ENCODE measurements at places on chromosomes 2 and 18.

DNA sequence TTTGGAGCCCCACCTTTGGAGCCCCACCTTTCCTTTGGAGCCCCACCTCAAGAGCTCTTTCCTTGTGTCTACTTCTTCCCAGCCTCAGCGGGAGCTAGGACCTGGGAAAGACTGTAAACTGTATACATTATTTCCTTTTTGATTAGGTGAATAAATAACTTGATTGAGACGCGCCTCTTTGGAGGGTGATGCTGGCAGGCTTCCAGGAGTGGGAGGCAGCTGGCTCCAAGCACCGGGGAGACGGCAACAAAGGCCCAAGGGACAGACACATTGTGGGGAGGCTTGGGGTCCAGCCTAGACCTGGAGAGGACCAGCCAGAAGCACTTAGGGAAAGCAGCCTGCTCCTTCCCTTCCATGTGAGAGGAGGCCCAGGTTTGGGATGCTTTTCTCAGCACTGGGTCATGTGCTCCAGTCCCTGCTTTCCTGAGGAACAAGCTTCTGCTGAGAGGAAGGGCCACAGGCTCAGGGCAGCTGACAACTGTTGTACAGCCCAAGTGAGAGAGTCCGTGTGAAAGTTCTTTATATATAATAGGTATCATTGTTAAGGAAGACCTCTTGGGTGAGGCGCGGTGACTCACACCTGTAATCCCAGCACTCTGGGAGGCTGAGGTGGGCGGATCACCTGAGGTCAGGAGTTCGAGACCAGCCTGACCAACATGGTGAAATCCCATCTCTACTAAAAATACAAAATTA is 297.2 kb upstream of the SLC14A2 start:
- no peak for DNase-seq

GRCh38 chr2:215697496-215697895 is 261.6 kb upstream of the FN1 start:
- no peak for DNase-seq

DNA sequence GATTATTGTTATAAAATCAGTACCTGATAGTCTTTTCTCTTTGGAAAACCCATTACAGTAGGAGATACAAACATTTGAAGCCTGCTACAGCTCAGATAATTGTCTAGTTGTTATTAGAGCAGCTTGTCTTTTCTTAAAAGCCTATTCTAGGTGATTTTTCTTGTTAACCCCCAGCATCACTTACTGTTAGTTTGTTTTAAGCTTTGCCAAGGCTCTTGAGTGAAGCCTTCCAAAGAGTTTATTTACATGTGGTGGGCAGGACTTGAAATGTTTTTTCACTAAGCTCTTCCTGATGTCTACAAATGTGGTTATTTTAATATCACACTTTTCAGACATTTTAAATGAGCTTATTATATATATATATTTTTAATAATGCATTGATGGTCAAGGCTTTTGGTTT is 791.3 kb downstream of the PLCL1 start:
- DNase-seq, result no peak

GRCh38 chr2:240858321-240858720 is 10.3 kb upstream of the AGXT start:
- no peak for DNase-seq

- DNase-seq, result no peak
Measured at GRCh38 chr2:190571686-190572085, 37.2 kb upstream of the NEMP2 start.

GRCh38 chr2:208136716-208137094 is 7.1 kb upstream of the CRYGC start:
- no peak for DNase-seq

DNA sequence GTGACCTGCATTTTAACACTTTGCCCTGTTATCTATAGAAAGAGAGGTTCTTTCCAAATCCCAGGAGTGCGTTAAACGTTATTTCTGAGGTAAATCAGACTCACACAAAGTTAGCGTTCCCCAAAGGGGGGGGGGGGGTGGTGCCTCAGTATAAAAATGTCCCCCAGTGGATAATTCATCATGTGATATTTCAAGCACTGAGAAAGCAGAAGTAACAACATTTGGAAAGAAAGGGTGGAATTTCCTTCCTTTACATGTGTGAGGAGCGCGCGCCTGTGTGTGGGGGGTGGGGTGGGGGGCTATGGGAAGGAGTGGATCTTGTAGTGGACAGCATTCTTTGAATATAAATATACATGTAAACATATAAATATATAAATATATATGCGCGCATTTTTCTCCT is 630.9 kb downstream of the NYAP2 start:
- DNase-seq, result no peak

DNA sequence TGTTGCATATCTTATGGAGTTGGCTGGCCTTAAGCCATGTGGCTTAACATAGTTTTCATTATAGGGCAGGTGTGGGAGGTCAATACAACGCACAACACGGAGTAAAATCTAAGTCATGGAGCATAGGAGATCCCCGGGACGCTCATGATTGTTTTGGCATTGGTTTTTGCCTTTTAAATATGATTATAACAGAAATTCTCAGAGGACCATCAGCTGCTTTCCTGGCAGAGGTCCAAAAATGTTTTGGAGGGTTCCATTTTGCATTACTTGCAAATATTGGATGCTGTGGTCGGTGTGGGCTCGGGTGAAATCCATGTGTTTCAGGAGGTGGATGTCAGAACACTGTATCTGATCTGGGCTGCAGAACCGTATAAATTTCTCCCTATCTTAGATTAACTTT is 3.4 kb downstream of the NCOA1 start:
- DNase-seq, result no peak

GRCh38 chr2:196601430-196602306 is 37.8 kb upstream of the CCDC150 start:
- DNase-seq, result no peak

DNA sequence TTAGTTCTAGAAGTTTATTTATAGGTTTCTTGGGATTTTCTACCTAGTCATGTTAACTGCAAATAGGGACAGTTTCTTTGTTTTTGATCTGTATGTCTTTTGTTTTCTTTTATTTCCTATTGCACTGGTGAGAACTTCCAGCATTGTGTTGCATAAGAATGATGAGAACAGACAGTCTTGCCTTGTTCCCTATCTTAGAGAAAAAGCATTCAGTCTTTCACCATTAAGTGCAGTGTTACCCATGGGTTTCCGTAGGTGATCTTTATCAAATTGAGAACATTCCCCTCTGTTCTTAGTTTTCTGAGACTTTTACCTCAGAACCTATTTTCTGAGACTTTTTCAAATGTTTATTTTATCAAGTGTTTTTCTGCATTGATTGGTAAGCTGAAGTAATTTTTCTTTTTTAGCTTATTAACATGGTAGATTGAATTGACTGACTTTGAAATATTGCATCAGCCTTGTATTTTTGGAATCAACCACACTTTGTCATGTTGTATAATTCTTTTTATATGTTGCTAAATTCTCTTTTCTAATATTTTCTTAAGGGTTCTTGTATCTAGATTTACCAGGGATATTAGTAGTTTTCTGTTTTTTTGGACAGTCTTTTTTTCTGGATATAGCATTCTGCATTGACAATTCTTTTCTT is 17.2 kb downstream of the MFSD6 start:
- no peak for DNase-seq

- DNase-seq, result no peak
Measured at GRCh38 chr2:54381293-54381692, 74.8 kb upstream of the SPTBN1 start.

DNA sequence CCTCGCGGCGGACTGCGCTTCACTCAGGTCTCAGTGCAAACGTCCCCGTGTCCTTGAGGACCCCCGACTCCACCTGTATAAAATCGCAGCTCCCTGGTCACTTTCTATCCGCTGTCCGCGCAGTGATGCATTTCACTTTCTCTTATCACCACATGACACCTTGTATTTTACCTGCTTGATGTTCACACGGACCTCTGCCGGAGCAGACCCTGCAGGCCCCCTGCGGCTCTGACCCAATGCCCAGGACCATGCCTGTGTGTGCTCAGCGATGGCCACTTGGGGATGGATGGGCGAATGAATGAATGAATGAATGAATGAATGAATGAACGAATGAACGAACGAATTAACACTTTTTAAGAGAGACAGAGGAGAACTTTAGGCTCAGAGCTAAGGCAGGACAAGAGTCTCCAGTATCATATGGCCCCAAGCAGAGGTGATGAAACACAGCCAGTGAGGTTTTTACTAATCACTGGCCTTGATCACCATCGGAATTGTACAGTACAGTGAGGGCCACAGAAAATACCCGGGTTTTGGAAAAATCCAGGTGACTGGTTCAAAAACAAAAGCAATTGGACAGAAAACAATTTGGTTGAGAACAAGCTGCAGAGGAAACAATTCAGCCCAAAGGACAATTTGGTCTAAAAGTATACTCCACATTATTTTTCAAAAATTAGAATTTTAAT is 12.3 kb downstream of the ASPRV1 start:
- DNase-seq, result no peak

- DNase-seq, result peak; percentile 77
Measured at GRCh38 chr2:71548646-71549425, 95.5 kb downstream of the DYSF start.

DNA sequence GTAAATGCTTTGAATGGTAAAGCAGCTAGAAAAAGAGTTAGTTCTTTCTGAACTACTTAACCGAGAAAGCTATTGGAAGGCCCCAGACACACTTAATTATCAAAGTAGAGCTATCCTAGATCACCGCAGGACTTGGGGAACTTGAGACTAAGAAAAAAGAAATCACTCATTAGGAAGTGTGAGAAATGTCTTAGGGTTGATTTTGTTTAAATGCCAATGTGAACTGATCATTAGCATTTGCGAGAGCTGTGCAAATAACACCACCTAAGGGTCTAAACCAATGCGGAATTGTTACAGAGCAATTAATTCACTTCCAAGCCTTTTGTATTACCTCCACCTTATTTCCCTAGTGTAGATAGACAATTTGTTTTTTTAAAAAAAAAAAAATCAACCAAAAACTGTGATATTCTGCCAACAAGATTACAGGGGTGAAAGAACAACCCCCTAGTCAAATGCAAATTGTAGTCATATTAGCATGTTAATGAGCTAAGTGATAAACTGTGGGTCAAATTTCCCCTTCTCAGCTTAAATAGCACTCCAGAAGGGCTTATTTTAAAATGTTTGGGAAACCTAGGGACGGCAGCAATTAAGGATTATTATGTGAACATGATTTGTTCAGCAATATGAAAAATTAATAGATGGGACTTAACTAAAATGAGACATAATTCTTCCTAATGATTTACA is 246.2 kb upstream of the STON1 start:
- no peak for DNase-seq

- DNase-seq, result no peak
Measured at GRCh38 chr2:69013142-69013839, at the start of gene ANTXR1. Gene ANTXR1, plus strand, starts transcription at chr2:69013179. Its CDS starts 321 bp downstream, at chr2:69013500.

DNA sequence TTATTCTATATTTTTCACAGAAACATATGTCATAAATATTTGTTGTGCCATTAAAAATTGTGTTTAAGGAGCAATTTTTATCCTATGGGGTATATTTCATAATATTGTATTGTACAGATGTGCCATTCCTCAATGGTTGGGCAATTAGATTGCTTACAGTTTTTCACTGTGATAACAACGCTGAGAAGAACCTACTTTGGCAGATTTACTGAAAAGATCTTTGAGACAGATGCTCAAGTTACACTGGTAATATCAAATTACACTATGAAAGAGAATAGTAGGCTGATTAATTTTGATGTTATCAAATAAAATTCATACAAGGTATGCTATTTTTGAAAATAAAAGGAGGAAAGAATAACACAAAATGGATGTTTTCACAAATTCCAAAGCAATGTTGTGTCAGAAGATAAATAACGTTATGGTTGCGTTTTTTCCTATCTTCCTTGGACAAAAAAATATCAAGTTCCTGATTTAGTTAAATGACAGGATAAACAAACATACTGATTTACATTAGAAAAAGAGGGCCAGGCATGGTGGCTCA is 335.1 kb upstream of the ZNF521 start:
- DNase-seq, result no peak

DNA sequence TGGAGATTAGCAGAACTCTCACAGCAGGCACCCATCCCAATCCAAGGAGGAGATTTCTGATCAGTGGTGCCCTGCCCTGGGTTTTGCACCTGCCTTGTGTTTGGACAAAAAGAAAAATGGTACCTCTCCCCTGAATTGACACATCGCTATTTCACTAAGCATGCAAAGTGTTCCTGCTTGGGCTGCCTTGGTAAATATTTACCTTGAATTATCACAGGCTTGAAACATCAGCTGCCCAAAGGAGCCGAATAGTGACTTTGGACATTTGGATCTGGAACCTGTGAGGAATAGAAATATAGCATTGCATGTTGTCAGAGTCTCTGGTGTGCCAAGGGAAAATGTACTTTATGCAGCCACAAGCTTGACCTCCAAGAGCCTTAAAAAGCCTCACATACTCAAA is 926.4 kb upstream of the FANCL start:
- DNase-seq, result no peak
